ENCODE measurements at places on chromosomes 11 and 22.

- DNase-seq, result no peak
Measured at GRCh38 chr22:39259666-39260065, 14.9 kb upstream of the PDGFB start.

DNA sequence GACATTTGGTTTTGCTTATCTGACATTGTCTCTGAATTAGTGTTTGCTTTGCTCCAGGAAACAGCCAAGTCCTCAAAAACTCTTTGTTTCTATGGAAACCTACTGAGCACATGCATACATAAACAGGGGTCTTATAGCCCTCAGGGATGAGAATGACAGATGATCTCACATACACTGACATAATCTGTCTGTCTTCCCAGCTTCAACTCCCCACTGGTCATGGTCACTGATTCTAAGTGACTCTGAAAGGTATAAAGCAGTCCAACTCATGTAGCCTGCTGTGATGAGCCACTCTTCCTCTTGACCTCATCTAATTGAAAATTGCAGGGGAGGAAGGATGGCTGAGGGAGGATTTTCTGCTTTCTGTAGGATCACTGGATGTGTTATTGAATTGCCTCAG lies 12.6 kb downstream of the ZNF143 start:
- DNase-seq, result no peak

DNA sequence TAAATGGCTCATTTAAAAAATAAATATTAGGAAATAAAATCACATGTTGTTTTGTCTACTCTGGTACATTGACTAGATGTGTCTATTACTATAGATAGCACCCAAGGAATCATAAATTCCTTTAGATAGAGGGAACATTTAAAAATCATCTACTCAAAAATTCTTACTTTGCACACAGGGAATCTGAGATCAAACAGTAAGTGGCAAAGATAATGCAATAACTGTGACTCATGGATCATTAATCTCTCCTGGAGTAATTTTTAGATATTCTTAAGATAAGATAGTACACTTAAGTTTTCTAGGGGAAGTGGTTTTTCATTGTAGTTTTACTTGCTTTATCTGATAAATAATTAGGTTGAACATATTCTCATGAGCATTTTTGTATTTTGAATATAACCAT lies 468.9 kb downstream of the LUZP2 start:
- DNase-seq, result no peak

- DNase-seq, result no peak
Measured at GRCh38 chr11:19907839-19908238, 195.2 kb downstream of the NAV2 start.

- DNase-seq, result no peak
Measured at GRCh38 chr11:19089421-19089820, 27.5 kb upstream of the ZDHHC13 start.

DNA sequence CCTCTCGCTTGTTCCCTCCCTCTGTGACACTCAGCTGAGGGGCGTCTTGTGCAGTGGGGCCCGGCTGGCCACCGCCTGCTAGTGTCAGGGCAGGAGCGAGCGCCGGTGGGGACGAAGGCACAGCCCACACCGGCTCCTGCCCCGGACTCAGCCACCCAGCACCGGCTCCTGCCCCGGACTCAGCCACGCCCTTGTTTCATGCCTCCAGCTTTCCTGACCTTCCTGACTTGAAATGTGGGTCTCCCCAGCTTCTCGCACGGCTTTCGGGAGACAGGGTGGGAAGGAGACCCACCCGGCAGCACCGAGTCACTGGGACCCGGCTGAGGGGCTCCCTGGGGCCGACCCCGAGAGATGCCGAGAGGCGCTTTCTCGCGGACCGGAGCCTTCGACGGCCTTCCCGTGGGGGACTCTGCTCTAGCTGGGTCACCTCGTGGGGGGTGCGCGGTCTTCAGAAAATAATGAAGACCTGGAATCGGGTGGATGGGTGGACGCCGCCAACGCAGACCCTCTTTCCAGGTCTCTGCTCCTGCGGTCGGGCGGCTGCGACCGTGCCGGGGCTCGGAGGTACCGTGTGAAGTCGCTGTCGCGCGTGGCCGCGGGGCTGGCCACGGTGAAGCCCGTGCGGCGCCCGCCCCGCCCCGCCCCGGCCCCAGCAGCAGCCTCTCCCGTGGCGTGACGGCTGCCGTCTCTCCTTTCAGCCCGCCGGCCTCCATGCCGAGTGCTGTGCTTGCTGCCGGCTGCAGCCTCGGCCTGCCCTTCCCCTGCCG lies 10.2 kb downstream of the GLB1L2 start:
- DNase-seq, result no peak

GRCh38 chr11:66883016-66883965 lies 26.4 kb downstream of the LRFN4 start:
- no peak for DNase-seq

DNA sequence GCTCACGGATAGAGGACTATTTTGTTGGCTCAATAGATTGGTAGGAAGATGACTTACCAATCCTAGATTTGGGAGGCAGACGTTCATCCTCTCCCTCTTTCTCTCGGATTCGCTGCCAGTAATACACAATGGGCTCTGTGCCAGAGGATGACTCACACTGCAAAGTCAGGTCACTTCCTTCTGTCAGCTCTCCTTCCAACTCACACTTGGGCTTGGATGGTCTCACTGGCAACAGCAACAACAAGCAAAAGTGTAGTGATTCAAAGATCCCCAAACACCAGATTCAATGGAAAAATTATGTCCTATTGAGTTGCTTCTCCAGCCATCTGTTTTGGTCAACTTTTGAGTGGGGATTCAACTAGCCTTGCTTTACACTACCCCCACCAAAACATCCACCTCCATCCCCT lies 21.7 kb upstream of the HSPA8 start:
- no peak for DNase-seq
